ENCODE measurements at places on chromosomes 2 and 18.
A peak's percentile ranks its signal among the peaks of the same experiment; 100 is the strongest.

DNA sequence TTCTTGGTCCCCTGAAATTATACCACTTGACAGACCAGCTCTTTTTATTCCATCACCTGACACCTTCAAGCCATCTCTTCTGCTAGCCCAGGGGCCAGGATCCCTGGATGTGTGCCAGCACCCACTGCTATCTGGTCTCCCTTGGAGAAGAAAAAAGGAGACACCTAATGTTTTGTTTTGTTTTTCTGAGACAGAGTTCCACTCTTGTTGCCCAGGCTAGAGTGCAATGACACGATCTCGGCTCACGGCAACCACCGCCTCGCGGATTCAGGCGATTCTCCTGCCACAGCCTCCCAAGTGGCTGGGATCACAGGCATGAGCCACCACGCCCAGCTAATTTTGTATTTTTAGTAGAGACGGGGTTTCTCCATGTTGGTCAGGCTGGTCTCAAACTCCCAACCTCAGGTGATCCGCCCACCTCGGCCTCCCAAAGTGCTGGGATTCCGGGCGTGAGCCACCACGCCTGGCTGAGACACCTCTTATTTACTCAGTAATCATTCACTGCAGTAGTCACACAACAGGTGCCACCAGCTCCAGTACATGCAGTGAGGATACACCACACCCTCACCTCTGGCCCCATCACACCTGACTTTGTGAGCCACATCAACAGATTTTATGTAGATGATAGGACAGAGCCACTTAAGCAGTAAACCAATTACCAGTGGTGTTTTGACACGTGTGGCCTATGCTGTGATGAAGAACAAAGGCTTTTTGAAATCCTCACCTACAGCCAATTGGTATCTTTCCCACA lies 42.8 kb upstream of the PCBP1 start:
- no peak for DNase-seq

DNA sequence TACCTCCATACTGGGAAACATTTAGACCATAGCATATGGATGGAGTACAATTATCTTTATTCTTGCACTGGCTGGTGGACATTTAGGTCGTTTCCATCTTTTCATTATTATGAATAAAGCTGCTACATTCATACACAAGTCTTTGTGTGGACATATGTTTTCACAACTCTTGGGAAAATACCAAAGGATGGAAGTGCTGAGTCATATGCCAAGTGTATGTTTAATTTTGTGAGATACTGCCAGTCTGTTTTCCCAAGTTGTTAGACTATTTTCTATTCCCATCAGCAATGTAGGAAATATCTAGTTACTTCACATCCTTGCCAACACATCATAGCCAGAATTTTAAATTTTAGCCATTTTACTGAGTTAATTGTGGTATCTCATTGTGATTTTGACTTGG lies 91.5 kb downstream of the GALNT13 start:
- DNase-seq: no peak

DNA sequence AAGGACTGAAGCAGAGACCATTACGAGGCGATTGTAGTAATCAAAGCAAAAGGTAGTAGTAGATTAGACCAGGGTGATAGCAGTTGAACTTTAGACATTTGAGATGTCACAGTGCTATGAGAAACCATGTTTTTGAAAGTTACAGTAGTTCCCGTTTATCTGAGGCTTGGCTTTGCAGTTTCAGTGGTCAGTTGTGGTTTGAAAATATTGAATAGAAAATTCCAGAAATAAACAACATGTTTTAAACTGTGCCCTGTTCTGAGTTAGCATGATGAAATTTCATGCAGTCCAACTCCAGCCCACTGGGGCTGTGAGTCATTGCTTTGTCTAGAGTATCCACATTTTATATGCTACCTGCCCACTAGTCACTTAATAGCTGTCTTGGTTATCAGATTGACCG lies 47.5 kb downstream of the ZNF638 start:
- no peak for DNase-seq

DNA sequence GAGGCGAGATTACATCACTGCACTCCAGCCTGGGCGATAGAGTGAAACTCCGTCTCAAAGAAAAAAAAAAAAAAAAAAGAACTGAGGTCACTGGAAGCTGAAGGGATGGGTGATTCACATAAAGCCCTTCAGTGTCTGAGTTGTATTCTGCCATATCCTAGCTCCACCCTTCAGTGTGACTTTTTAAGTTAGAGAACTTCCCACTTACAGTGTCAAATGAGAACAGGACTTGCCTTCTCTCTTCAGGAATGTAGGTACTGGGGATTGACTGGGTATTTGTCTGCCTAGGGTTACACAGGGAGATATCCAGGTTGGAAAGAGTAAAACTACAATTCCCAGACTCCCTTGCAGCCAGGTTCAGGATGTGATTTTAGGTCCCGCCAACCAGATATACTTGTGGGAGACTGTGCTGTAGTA lies 37.9 kb downstream of the EHD3 start:
- no peak for DNase-seq

- DNase-seq: no peak
These were observed 55.1 kb downstream of the MYO7B start for GRCh38 chr2:127590386-127591190.

GRCh38 chr18:42268798-42269197 lies 313.8 kb downstream of the PIK3C3 start:
- no peak for DNase-seq

DNA sequence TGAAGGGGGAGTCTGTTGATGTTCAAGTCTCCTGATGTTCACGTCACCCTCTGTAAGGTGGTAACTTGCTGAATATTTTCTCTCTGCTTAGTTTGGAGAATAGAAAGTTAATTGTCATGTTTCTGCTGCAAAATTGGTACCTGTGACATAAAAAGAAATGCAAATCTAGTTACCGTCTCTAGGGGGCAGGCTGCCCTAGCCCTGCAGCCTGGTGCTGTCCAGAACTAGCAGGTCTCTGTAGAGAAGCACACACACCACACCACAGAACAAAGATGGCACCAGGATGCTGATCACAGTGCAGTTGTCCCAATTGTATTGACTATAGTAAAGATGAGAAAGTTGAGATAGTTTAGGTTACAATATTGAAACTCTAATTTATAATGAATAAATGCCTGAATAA lies 47.0 kb downstream of the SLC9A4 start:
- peak; percentile 15 for DNase-seq

DNA sequence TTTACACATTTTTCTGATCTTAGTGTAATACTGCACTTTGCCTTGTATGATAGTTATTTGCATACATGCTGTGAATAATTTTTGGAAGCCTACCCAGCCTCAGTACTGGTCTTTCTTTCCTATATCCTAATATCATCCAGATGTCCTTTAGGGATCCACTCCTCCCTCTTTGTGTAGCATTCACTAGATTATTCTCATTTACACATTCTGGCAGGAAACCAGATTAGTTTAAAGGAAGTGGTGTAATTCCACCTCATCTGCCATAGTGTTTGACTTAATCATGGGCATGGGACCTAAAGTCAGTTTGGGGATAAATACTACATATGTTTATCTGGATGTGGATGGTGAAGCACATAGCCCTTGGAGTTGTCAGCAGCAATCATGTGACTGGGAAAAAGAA lies 444.9 kb upstream of the MAP2 start:
- DNase-seq: no peak

GRCh38 chr2:217421834-217422233 lies 562.0 kb upstream of the TNP1 start:
- no peak for DNase-seq

GRCh38 chr2:217797661-217798069 lies 205.1 kb downstream of the TNS1 start:
- DNase-seq: no peak

DNA sequence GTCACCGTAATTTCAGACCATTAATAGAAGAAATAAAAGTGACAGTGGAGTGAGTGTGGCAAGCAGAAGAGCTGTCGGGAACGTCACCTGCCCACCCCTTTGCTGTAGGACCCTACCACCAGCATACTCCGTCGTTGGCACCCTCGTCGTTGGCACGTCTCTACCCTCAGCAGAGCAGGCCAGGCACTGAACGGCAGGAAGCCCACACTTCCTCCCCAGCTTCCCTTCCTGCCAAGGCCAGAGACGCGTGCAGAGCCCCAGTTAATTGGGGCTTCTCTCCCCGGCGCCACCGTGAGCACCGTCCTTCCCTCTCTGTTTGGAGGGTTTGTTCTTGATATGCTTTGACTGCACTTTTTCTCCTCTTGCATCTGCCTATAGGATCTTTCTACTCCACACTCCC lies 27.0 kb upstream of the NFATC1 start:
- no peak for DNase-seq

- no peak for DNase-seq
These were observed 213.0 kb upstream of the TMEFF2 start for GRCh38 chr2:192407692-192408091.

- DNase-seq: no peak
These were observed 84.5 kb upstream of the TANK start for GRCh38 chr2:161075701-161076100.

GRCh38 chr2:240596491-240596931 lies 10.0 kb downstream of the CAPN10 start:
- DNase-seq: no peak

- DNase-seq: peak; percentile 52
These were observed 108.7 kb downstream of the DPP10 start for GRCh38 chr2:114550895-114551793.

- DNase-seq: no peak
These were observed 62.0 kb upstream of the SIX3 start for GRCh38 chr2:44879269-44880124.

- DNase-seq: no peak
These were observed 61.3 kb downstream of the ZNF516 start for GRCh38 chr18:76433788-76434187.

DNA sequence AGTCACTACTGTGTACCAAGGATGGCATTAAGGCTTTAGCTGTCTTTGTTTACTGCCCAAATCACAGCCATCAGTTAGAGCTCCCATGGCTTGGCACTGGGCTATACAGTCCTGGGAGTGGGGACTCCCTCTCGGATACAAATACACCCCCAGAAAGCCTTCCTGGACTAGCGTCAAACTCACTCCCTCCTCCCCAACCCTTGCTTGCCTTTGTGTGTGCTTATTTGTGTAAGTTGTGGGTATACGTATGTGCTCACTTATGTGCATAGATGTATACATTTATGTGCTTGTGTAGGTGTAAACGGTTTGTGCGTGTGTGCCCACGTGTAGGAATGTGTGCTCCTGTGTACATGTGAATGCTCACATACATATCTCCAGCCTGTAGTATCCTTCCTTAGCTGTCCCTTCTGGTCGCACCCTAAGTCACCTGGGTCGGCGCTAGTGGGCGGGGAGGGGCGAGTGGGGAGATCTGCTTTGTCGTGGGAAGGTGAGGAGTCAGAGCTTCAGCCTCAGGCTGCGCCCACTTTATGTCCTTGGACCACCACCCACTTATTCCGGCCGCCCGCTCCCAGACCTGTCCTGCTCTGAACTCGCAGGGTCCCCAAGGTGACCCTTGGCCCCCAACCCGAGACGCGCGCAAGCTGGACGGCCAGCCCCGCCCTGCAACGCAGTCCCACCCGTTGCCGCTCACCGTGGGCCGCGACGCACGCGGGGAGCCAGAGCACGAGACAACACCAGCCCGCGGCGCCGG lies 461 bp downstream of the PRADC1 start:
- peak; percentile 44 for DNase-seq

DNA sequence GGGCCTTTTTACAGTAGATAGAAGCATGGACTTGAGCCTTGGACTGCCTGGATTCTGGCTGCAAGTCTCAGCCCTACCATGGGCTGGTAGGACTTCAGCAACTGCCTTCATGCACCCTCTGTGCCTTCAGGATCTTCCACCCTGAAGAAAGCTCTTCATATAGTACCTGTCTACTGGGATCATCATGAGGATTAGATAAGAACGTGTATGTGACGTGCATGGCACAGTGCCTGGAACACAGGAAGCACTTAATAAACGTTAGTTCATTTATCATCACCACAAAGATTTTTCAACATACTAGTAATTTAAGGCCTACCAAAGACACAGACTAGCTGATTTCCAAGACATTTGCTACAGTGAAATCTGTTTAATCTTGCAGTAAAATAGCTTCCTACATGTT lies 53.2 kb upstream of the ITM2C start:
- no peak for DNase-seq

- no peak for DNase-seq
These were observed 415.9 kb downstream of the GRB14 start for GRCh38 chr2:164205347-164205746.

DNA sequence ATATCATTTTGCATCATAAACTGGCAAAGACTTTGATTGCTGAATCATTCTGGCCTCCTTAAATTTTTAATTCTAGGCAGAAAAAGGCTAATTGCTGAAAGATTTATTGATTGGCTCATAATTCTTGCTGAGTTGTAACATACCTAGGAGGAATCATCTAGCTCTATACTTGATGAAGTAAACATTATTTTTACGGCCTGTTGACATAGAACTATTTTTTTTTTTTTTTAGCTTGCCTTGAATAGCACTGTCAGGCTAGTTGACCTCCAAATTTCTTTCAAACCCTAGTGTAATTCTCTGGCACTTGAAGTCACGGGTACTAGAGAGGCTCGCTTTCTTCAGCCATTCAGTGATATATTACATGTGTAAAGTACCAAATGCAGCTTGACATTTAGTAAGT lies 2.8 kb downstream of the SERPINB12 start:
- no peak for DNase-seq

GRCh38 chr18:48950536-48951447 lies at the start of gene SMAD7:
Gene SMAD7 (minus strand): TSS chr18:48950965. CDS start chr18:48950424, 541 bp downstream.
- no peak for DNase-seq

GRCh38 chr2:30301551-30301950 lies 70.2 kb downstream of the LBH start:
- no peak for DNase-seq

DNA sequence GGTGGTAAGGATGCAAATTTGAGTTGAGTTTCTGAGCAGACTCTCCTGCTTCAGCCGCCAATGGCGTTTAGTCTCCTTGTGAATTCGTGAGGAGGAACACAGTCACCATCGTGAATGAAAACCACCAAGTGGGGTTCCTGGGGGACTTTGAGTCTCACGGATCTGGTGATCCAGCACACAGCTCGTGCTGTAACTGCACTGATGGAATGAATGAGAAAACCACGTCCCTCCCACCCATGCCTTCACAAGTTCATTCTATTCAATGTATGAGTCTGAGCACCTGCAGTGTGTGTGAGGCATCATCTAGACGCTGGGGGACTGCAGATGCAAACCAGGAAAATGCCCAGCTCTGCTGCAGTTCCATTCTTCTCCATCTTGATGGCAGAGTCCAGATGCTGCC lies 127.9 kb downstream of the PIEZO2 start:
- DNase-seq: peak; percentile 8
